Stimulated activated CD4-positive, alpha-beta T cell treated with anti-CD3 and anti-CD28 coated beads, Interleukin-12 subunit alpha, Interleukin-12 subunit beta, amount 100 ng/mL, for 24 hours (primary cell): ENCODE measurements at places on chromosomes 4 and X.

GRCh38 chr4:37464373-37465128 is 220.0 kb downstream of the NWD2 start:
- no peak for DNase-seq

GRCh38 chr4:184011826-184012380 is 106.8 kb downstream of the STOX2 start:
- DNase-seq: no peak

GRCh38 chr4:148565801-148566200 is 123.6 kb upstream of the NR3C2 start:
- DNase-seq: no peak

DNA sequence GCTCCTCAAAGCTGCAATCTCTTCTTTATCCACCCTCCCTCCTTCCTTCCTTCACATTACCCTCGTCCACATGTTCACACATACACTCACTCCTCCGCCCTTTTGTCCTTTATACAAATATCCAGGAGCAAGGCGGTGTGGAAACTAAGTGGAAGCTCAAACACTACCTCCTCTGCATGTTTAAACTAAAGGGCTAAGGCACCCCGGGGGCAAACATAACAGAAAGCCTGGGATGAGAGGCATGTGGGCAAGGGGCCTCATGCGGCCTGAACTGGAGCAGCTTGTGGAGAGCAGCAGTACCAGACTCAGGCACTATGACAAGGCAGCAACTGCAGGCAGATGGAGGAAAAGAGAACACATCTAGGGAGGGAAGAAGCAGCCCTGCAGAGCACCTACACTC is 9.5 kb downstream of the MAB21L2 start:
- no peak for DNase-seq

DNA sequence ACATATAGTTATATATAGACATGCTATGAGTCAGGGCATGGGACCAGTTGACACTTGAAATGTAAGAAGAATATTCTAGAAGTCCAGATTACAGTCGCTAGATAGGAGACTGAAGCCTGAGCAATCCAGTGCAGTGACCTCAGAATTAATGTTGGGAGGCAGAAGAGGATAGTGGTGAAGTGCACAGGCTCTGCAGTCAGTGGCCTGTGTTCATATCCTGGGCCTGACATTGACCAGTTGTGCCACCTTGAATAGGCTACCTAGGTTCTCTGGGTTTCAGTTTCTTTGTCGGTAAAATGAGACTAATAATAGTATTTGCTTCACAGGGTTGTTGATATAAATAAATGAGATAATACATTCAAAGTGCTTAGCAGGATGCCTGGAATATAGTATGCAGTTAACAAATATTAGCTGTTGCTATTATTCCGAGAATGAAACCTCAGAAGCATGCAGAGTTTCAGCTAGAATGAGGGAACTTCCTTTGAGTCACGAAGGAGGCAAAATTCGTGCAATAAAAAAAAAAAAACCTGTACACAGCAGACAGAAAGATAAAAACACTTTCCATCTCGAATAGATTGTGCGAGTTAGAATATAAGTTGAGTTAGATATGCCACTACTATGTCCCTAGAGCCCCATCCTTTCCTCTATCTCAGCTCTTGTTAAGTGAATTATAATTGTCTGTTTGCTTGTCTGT is 4.0 kb upstream of the SH2D1A start:
- no peak for DNase-seq

DNA sequence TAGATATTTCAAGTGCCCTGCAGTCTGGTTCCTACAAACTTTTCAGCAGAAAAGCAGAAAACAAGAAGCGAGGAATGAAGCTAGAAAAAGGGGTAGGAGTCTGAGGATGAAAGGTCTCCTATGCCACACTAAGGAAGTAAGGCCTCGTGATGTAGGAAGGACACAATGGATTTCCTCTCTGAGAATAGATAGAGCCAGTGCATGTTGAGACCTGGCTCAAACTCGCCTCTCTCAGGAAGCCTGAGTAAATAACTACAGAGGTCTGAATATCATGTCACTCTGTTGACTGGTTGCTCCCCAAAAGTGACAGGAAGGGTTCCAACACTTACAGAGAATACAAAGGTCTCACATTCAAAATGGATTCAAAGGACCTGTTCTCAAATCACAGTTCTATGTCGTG is 93.3 kb downstream of the GRIA3 start:
- DNase-seq: no peak

DNA sequence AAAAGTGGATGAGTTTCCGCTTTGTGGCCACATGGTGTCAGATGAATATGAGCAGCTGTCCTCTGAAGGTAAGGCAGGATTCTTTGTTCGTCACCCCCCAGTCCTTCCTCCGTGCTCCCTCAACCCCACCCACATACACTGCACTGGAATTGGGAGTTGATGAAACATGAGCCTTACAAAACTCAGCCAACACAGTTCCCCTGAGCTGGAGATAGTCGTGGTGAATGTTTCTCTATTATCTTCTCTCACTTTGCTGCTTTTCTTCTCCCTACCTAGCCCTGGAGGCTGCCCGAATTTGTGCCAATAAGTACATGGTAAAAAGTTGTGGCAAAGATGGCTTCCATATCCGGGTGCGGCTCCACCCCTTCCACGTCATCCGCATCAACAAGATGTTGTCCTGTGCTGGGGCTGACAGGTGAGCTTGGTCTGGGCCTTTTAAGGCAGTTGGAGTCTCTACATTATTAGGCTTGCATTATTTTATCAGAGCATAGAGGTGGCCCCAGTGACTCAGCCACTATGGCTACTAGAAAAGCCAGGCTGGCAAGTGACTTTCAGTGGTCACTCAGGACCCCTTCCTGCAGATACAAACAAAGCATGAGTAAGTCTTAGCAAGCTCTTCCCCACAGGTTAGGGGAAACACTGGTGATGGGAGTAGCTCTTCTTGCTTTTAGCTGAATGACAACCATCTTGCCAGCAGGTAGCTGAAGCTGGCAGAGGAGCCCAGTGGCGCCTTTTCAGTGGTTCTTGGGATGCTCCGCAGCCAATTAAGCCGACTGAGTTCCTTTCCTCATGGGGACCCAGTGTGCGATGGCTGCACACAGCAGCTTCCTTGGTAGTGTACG is 1.6 kb downstream of the RPL10 start:
- DNase-seq: no peak

GRCh38 chr4:108313546-108314339 is 145.0 kb upstream of the LEF1 start:
- no peak for DNase-seq

DNA sequence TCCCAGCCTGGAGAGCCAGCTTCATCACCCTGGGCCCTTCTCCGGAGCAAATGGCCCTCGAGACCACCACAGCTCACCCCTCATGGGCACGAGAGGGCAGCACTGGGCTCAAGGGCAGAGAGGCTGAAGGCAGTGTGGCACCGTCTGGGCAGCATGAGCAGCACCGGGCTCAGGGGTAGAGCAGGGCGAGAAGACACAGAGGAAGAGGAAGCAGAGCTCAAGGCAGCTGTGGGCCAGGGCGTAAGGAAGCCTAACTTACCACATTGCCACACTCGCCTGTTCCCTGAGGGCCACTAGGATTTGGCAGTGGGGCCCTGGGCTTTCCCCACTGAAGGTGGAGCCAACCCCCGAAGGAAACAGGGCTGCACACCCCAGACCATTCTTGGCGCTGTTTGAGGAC is 15.5 kb downstream of the ZNF185 start:
- DNase-seq: no peak

DNA sequence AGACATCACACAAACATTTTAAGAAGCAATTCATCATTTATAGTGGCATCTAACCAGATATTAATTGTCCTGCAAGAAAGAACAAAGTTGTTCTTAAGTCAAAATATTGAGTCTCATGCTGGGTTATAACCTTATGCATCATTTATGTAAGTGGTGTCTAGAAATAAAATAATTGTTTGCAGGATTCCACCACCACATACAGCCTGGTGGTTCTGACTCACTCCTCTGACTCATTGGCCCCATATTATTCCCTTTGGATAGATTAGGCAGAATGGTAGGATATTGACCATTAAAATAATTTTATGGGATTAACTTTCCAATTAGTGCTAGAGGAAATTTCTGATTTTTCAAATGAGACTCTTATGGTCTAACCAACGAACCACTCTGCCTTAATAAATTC is 384.5 kb downstream of the GRXCR1 start:
- no peak for DNase-seq

GRCh38 chr4:183857040-183857439 is 48.1 kb upstream of the STOX2 start:
- DNase-seq: no peak

- DNase-seq: no peak
Observed at GRCh38 chrX:154494715-154495114, 4.3 kb upstream of the SLC10A3 start.

DNA sequence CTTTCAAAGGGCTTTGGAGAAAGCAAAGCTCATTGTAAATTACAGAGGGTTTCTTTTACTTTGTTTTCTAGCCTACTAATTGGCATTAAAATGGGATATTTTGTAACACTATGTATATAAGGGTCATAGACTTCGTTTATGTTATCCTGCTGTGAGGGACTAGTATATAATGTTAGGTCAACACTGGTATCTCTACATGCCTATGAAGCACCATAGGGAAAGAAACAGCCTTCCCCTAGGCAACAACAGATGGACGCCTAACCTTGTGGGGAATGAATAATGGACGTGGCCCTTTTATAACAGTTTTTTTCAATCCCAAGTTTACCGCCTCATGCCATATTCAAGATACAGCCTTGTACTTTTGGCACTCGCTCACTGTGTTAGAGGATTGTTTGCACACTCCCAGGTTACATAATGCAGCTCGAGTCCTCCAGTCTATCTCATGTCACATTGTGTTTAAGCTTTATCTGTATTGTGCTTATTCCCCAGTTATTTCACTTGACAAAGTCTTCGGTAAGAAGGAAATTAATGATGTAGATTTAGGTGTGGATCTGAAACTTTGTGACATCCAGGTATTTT is 711.0 kb downstream of the RPA4 start:
- no peak for DNase-seq

DNA sequence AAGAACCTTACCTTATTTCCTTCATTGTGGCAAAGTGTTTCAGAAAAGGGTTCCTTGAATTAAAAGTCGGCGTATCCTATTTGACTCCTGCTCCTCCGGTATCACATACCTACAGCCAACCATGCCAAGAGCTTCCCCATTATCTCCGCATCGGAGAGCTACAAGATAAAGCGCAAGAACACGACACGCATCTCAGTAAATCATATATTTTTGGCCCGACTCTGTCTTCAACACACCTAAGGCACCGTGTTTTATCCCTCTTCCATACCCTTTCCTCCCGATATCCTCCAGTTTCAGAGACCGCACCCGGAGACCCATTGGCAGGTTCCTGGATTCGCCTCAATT is 497 bp upstream of the THAP9 start:
- no peak for DNase-seq
